Activated T-helper 2 cell treated with anti-CD3 and anti-CD28 coated beads, Interferon-gamma antibody, Interleukin-2, Interleukin-4, amounts not matched to agents 10 μg/mL and 5 μg/mL and 100 μg/mL, durations not matched to agents 14 hours and 24 hours and 36 hours (primary cell): ENCODE measurements at places on chromosomes 3 and 15.

GRCh38 chr3:152302521-152303021 lies 33.8 kb downstream of the MBNL1 start:
- no peak for DNase-seq
- H3K27ac ChIP-seq: peak overlapping the region; percentile 72
- H3K4me1 ChIP-seq: peaks cover 68% of the 10 kb centered on the region
- H3K27me3 ChIP-seq: no peaks in the 10 kb centered on the region
- peaks cover 51% of the 10 kb centered on the region for H3K36me3 ChIP-seq

- H3K27ac ChIP-seq: no peak overlapping the region
- H3K4me1 ChIP-seq: no peaks in the 10 kb centered on the region
- H3K27me3 ChIP-seq: no peaks in the 10 kb centered on the region
- no peak overlapping the region for H3K4me3 ChIP-seq
- H3K36me3 ChIP-seq: no peaks in the 10 kb centered on the region
Measured at GRCh38 chr15:85947936-85948335, 131.7 kb upstream of the AGBL1 start.

DNA sequence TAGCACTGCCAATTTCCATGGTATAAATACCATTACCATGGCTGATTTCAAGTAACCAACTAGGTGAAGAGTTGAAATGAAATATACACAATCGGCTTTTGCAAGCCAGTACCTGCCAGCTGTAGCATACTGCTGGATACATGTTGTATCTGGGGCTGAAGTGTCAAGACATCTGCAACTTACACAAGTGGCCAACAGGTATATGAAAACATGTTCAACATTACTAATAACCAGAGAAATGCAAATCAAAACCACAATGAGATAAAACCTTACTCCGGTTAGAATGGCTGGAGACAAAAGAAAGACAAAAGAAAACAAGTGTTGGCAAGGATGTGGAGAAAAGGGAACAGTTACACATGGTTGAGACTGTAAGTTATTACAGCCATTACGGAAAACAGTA lies 11.6 kb downstream of the ATOSA start:
- no peak overlapping the region for H3K4me3 ChIP-seq
- peaks cover 64% of the 10 kb centered on the region for H3K36me3 ChIP-seq

GRCh38 chr15:100934166-100934565 lies 15.0 kb downstream of the LRRK1 start:
- no peaks in the 10 kb centered on the region for H3K4me1 ChIP-seq
- H3K4me3 ChIP-seq: no peak overlapping the region
- H3K27ac ChIP-seq: no peak overlapping the region
- peaks cover 4% of the 10 kb centered on the region for H3K27me3 ChIP-seq

DNA sequence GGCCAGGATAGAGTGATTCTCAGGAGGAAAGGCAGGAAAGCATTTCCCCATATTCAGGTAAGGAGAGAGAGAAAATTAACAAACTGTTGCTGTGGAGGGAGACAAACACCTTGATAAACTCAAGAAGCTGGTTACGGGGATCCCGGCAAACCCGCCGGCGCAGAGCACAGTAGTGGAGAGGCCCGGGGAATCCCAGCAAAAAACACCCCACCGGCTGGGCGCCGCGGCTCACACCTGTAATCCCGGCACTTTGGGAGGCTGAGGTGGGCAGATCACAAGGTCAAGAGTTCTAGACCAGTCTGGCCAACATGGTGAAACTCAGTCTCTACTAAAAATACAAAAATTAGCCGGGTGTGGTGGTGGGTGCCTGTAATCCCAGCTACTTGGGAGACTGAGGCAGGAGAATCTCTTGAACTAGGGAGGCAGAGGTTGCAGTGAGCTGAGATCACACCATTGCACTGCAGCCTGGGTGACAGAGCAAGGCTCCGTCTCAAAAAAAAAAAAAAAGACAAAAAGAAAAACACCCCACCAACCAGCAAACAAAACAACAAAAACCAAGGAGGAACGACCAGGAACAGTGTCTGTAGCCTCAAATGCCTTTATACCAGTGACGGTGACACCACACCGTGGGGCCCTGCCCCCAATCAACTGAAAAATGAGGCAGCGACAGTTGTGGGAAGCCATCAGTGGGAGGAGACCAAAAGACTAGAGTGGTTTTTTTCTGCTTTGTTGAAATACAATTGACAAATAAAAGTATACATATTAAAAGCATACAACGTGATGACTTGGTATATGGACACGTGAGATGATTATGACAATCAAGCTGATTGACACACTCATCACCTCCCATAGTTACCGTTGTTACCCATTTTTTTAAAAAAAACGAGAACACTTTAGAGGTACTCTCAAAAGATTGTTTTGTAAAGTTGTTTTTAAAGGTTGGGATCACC lies 40.2 kb upstream of the IDH2 start:
- H3K27me3 ChIP-seq: no peaks in the 10 kb centered on the region
- H3K36me3 ChIP-seq: no peaks in the 10 kb centered on the region
- H3K27ac ChIP-seq: peak overlapping the region; percentile 74

DNA sequence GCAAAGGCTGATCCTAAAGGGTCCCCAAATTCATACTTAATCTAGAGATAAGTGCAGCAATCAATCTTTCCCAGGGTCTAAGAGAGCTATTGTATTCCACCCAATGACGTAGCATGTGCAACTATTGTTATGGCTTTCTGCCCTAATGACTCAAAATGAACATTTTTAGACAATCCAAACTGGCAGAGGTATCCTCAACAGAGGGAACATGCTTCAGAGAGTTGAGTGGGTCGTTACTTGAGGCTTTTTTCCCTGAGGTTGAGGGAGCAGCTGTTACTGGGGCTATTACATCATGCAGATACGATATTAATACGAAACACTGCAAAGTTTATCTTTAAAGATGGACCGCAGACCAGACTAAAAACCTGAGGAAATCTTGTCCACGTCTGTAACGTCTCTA lies 278.3 kb upstream of the WNT5A start:
- no peaks in the 10 kb centered on the region for H3K36me3 ChIP-seq
- no peak for DNase-seq
- H3K27me3 ChIP-seq: no peaks in the 10 kb centered on the region

DNA sequence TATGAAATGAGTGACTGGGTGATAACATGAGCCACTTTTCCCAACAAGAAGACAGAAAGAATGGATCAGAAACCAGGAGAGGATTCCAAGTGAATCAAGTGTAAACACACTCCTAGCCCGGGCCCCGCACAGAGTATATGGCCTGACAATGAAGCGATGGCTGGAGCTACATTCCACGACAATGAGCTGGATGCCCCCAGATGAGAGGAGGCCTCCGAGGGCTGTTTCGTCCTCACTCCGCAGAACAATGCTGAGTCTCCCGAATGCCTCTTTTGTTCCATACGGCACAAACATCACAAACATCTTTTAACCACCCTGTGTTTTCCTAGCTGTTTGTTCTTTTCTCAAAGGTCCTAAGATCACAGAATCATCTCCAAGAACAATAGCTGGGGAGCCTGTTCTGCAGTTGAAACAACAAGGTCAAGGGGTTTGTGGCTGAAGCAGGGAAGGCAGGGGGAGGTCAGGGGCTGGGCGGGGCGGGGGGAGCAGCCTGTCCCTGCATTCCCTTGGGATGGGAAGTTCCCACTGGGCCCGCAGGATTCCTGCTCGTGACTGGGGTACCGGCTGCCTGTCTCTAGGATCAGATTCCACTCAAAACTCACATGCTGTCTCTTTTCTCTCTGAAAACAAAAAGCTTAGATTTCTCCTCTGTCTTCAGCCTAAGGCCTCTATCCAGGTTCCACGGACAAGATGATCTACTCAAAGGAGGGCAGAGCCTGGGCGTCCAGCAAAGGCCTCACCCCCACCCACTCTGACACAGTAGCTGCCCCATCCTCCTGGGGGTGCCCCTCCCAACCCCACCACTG lies 151.3 kb downstream of the XXYLT1 start:
- no peak overlapping the region for H3K4me3 ChIP-seq
- no peaks in the 10 kb centered on the region for H3K4me1 ChIP-seq
- DNase-seq: no peak
- H3K27ac ChIP-seq: no peak overlapping the region

- no peak overlapping the region for H3K4me3 ChIP-seq
- H3K27ac ChIP-seq: peak overlapping the region; percentile 69
Measured at GRCh38 chr15:75061272-75061671, 37.9 kb downstream of the PPCDC start.

- no peak overlapping the region for H3K27ac ChIP-seq
- H3K4me3 ChIP-seq: no peak overlapping the region
- no peaks in the 10 kb centered on the region for H3K4me1 ChIP-seq
- peaks cover 3% of the 10 kb centered on the region for H3K27me3 ChIP-seq
- H3K36me3 ChIP-seq: no peaks in the 10 kb centered on the region
Measured at GRCh38 chr15:77578641-77579372, 53.9 kb downstream of the LINGO1 start.

DNA sequence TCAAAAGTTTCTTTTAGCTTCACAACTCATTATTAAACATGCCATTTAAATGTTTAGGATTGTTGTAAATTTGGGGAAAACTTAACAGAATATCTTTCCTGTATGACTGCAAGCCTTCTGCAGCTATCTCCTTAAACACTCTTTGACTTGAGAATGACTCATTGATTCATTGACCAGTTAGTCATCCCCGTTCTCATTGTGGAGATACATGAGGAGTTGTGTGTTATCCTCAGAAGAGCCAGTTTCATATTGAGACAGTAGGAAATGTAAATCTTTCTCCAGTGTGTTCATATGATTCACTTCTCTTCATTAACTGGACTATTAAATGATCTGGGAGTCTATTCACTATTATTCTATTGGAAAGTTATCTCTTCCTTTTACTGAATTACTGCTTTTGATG lies 83.0 kb downstream of the CRYGS start:
- no peak overlapping the region for H3K4me3 ChIP-seq
- H3K27me3 ChIP-seq: peaks cover 12% of the 10 kb centered on the region
- H3K4me1 ChIP-seq: no peaks in the 10 kb centered on the region
- no peak overlapping the region for H3K27ac ChIP-seq

GRCh38 chr15:100918690-100919480 lies at the start of gene LRRK1:
LRRK1 (plus strand) TSS chr15:100919357; CDS start chr15:100924633, 5,276 bp downstream.
- peak within 1 kb of the TSS; percentile 78 for H3K4me3 ChIP-seq
- no peaks in the 10 kb centered on the region for H3K36me3 ChIP-seq

DNA sequence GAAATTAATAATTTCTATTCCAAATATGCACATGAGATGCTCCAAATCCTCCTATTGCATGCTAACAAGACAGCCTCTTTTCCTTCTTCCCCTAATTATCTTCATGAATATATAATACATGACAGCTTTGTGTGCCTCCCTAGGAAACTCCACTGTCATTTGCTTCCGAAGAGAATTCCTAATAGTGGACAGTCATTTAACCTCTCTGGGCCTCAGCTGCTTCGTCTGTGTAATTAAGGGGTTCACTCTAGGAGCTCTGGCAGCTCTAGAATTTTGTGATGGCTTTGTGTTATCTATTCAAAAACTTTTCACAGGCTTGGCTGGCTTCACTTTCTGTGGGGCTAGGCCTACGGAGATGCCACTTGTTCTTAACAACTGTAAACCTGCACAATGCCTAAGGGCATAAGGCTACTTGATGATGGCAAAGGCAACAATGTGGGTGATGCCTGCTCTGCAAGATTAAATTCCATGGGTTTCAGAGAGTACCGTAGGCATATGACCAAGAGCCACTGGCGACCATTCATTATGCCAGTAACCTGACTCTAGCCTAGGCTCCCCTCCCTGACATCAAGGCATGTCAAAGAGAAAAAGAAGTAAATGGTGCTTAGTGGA lies 333.8 kb upstream of the UMPS start:
- H3K4me3 ChIP-seq: no peak overlapping the region
- no peak overlapping the region for H3K27ac ChIP-seq
- no peaks in the 10 kb centered on the region for H3K36me3 ChIP-seq
- DNase-seq: no peak

DNA sequence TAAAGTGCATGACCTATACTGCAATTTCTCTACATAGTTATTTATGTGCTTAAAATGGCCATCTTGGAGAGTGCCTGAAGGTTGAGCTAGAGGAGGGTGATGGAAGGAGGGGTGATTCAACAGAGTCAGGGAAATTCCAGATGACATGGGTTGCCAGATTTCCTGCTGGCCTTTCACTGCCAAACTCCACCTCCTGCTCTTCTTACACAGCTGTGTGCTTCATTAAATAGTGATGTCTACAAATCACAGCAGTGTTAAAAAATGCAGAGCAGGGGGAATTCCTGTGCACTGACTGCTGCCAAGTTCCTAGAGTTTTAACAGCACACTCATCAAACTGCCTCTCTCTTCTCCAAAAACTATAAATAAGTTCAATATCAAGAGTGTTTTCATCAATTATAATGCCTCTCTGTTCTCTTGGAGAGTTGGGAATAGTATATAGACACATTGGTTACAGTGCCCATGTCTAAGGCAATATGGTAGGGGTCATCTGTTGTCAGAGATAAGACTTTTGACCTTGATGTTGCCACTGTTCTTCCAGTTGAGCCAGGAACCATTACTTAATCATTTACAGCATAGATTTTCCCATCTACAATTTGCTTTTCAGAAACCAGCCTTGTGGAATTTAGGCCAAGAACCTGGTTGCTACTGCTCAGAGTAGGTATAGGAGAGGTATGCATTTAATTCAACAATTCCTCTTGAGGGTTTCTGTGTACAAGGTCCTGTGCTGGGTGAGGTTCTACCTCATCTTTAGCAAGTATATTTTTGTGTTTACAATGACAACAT lies 79.6 kb downstream of the TP63 start:
- no peak for DNase-seq
- no peak overlapping the region for H3K4me3 ChIP-seq
- no peak overlapping the region for H3K27ac ChIP-seq
- H3K36me3 ChIP-seq: peaks cover 6% of the 10 kb centered on the region

DNA sequence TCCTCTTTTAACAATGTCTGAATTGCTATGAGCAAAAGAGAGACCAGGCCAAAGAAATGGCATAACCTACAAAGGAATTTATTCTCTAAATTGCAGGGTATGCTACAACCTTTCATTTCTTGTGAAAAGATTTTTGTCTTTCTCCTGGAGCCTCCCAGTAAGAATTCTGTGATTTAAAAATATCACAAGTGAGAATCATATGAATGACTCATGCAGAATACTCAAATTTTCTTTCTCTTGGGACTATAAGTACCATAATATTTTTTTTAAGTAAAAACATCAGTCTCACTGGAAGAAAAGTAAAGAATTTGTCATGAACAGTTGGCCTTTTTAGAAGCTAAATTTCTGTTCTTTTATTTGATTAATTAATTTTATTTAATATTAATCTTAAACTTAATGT lies 26.3 kb downstream of the SYNPR start:
- no peak overlapping the region for H3K4me3 ChIP-seq
- DNase-seq: no peak
- no peaks in the 10 kb centered on the region for H3K27me3 ChIP-seq
- H3K36me3 ChIP-seq: no peaks in the 10 kb centered on the region

DNA sequence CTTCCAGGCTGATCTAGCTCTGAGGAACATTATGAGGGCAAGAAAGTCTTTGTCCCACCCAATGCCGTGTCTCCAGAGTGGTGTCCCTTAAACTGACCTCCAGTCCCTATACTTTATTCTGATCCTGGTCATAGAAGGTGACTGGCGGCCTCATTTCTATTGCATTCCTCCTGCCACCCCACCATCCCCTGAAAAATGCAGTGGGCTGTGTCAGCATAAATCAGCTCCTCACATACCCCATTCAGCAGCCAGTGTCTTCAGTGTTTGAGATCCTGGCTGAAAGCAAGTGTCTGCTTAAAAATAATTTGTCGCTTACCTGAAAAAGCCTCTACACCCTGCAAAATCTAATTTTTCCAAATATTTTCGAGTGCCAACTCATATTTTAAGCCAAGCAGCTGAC lies 346.1 kb downstream of the FEZF2 start:
- no peaks in the 10 kb centered on the region for H3K27me3 ChIP-seq
- no peaks in the 10 kb centered on the region for H3K4me1 ChIP-seq
- H3K27ac ChIP-seq: no peak overlapping the region
- no peak overlapping the region for H3K4me3 ChIP-seq
- H3K36me3 ChIP-seq: no peaks in the 10 kb centered on the region

- H3K4me3 ChIP-seq: no peak overlapping the region
- no peak for DNase-seq
Measured at GRCh38 chr3:188663839-188664238, 507.9 kb upstream of the TPRG1 start.
